ENCODE measurements at places on chromosomes 4 and X.

GRCh38 chr4:3801931-3802550, 35.9 kb downstream of the ADRA2C start:
- no peak for DNase-seq

GRCh38 chr4:97645071-97645821, 498.0 kb downstream of the STPG2 start:
- no peak for DNase-seq

GRCh38 chrX:110509755-110510532, 151.3 kb downstream of the RTL9 start:
- no peak for DNase-seq

DNA sequence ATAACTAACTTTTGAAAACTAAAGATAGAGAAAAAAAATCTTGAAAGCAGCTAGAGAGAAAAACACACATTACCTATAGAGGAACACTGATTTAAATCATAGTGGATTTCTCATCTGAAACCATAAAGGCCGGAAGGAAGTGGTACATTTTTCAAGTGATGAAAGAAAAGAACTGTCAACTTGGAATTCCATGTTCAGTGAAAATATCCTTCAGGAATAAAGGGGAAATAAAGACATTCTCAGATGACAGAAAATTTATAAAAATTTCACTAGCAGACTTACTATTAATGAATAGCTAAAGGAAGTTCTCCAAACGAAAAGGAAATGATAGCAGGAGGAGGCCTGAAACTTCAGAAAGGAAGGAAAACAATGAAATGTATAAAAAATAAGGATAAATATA, 7.6 kb upstream of the JADE3 start:
- no peak for DNase-seq

DNA sequence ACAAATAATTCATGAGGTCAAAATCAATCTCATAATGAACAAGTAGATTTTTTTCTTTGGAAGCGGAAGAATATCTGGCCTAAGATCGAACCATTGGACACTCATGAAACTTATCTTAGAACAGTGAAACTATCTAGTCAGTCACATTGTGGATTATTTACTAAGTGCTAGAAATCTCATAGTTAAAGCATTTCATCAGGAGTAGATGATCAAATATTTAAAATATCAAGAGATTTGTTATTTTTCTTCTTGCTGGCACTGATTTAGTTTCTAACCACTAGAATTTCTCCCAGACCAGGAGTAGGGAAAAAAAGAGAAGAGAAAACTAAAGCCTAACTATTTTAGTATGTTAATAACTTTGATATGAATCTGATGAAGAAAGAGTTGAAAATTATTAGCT, 105.5 kb downstream of the SHROOM3 start:
- no peak for DNase-seq

Data from stimulated activated CD4-positive, alpha-beta T cell treated with anti-CD3 and anti-CD28 coated beads, Interleukin-1b, Interleukin-23, amount 100 ng/mL, for 1 hour (primary cell).